ENCODE measurements at places on chromosomes 4 and X.

GRCh38 chrX:13996650-13997049, 33.0 kb downstream of the GEMIN8 start:
- DNase-seq: no peak

- no peak for DNase-seq
Measured at GRCh38 chr4:110504084-110504435, 28.1 kb downstream of the ENPEP start.

DNA sequence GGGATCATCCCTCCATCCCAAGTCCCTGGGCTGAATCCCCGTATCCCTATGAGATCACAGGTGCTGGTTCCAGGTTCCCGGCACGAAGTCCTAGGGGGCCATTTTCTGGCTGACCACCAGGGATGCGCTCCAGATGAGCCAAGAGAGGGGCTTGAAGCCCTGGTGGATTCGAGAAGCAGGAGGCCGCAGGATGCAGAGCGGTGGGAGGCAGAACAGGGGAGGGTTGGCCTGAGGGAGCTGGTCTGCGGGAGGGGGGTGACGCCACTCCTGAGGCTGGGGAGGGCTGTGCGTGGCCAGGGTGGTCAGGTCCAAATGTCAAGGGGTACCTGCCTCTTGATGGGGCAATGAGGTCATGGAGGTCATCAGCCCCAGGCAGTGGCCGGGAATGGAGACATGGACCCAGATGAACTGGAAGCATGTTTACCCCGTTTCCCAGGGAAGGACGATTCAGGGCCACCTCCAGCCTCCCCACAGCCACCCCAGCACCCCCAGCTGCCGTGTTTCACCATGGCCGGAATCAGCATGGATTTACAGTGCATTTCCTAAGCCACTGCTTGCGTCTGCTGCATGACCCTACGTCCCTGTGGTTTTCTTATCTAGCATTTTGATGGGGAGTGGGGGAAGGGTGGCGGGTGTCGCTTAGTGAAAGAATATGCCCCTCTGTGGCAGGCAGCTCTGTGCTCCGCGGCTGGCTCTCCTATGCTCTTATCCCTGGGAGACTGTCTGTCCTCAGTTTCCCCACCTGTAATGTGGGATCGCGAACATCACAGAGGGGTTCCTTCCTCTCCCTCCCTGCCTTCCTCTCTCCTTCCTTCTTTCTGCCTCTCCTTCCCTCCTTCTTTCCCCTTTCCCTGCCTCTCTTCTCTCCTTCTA, 17.0 kb upstream of the HTRA3 start:
- no peak for DNase-seq

DNA sequence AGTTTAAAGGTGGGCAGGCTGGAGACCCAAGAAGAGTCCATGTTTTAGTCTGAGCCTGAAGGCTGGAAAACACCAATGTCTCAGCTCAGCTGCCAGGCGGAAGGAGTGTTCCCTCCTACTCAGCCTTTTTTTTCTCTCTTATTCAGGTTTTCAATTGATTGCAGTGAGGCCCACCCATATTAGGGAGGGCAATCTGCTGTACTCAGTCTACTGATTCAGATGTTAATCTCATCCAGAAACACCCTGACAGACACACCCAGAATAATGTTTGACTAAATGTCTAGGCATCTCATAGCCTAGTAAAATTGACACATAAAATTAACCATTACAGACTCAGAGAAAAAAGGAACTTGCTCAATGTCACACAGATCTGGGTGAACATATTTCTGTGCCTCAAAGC, 347.1 kb downstream of the GBA3 start:
- no peak for DNase-seq

Measured in A549 (cell line).